ENCODE measurements at places on chromosomes 1 and 21.

GRCh38 chr1:208160259-208160819 lies 83.8 kb downstream of the PLXNA2 start:
- no peak for DNase-seq

GRCh38 chr1:220255204-220255603 lies 17.0 kb downstream of the RAB3GAP2 start:
- no peak for DNase-seq

DNA sequence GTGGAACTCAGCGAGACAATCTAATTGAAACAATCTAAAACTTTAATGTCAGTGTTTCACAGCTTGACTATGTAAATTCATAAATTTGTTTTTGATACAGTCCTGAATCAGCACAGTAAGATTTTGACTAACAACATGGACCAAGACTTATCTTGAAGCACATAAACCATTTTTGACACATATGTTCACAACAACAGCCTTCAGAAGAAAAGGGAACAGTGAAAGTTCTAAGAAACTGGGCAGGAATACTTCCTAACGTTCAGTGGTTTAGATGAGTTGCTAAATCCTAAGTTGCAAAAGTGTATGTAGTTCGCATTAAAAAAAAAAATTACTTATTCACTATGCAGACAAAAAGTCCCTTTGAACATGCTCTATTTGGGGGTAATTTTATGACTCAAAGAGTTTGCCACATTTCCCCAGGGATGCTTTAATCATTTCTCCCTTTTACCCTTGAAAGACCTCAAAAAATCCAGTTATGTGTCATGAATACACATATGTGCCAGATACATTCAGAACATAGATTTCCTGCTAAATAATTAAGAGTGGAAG lies 120.2 kb downstream of the MRPL39 start:
- no peak for DNase-seq

DNA sequence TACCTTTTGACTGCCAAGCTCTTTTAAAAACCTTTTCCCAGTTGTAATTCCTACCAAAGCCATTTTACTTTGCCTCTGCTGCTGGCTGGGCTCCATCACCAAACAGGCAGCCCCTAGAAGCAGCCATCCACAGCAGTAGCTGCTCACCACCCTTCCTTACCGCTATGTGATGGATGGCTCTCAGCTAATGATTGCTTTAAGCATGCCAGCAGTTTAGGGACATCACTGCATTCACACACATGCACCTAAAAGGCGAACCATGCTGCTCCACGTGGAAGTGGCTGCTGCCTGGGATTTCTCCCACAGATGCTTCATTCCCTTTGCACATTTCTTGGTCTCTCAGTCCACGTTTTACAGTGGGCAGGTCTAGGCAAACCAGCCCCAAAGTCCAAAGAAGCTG lies 46.3 kb upstream of the PDE9A start:
- no peak for DNase-seq

DNA sequence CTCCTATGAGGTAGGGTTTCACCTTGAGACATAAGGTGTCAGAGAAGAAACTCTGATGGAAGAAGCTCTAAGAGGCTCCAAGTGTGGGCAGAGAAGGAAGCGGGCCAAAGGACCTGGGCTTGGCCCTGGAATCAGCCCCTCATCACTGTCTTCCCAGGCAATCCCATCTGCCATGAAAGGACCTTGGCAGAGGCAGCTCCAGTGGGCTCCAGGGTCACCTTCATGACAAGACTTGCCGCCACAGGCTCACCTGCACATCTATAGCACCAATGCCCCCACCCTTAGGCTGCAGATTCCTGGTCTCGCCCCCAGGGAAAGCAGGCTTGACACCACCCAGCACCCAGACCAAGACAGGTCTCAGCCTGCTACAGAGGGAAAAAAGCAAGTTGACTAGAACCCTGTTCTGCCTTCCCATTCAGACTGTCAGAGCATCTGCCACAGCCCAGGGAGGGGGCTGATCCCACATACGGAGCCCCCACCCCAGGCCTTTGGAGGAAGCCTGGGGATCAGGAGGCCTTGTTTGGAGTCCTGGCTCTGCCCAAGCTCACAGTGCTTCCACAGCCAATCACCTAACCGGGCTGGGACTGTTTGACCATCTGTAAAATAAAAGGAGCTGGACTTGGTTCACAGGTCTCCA lies 490 bp upstream of the FAM110D start:
- DNase-seq = no peak

DNA sequence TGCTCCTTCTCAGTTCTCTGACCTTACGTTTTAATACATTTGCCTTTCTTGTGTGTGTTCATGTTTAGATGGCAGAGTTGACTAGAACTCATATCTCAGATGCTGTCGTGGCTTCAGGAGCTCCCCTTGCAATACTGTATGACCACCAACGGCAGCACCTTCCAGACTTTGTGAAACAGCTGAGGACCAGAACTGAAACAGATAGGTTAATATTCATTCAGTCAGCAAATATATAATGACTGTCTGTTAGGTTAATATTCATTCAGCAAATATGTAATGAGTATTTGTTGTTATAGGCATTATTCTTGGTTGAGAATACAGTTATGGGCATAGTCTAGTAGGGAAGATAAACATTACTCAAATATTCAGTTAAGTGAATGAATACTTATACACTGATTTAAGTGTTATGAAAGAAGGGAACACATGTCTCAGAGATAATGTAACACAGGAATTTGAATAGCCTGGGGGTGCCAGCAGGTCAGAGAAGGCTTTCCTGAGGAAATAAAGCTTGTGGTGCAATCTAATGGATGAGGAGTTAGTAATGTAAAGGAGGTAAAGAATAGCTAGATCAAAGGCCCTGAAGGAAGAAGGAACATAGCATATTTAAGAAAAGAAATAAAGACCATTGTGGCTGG lies 88.5 kb downstream of the CEP350 start:
- DNase-seq = no peak

- DNase-seq = peak; percentile 61
Measured at GRCh38 chr1:7046314-7046713, 261.1 kb downstream of the CAMTA1 start.

GRCh38 chr1:22158654-22159053 lies 15.8 kb upstream of the WNT4 start:
- no peak for DNase-seq

- no peak for DNase-seq
Measured at GRCh38 chr1:245416781-245417180, 262.0 kb downstream of the KIF26B start.

All from lung microvascular endothelial cell (primary cell).